ENCODE measurements at places on chromosomes 16 and 17.
A peak's percentile ranks its signal among the peaks of the same experiment; 100 is the strongest.

DNA sequence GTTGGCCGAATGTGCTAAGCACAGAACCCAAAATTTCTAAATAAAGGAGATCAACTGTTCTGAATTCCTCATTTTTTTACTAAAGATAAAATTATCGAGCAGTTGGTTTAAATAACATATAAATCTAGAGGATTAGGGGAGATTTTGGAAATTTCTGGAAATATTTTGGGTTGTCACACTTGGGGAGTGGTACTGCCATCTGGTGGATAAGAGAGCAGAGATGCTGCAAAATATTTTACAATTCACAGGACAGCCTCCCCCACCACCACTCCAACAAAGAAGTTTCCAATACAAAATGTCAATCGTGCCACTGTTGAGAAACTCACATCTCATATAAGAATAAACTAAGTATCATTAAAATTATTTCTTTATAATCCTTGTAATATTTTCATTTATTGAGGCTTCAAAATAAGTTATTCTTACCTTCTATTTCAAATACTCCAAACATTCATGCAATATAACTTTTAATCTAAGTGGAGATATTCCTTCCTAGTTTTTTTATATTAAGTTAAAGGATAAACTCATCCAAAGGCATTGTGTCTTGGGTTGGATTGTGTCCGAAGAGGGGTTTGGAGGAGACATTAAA is 17.0 kb upstream of the ABCA8 start:
- peak; percentile 11 for DNase-seq

- no peak for DNase-seq
Observed at GRCh38 chr17:19724501-19725420, 8.4 kb upstream of the SLC47A2 start.

GRCh38 chr17:245020-245419 is 63.6 kb upstream of the DOC2B start:
- DNase-seq = no peak

DNA sequence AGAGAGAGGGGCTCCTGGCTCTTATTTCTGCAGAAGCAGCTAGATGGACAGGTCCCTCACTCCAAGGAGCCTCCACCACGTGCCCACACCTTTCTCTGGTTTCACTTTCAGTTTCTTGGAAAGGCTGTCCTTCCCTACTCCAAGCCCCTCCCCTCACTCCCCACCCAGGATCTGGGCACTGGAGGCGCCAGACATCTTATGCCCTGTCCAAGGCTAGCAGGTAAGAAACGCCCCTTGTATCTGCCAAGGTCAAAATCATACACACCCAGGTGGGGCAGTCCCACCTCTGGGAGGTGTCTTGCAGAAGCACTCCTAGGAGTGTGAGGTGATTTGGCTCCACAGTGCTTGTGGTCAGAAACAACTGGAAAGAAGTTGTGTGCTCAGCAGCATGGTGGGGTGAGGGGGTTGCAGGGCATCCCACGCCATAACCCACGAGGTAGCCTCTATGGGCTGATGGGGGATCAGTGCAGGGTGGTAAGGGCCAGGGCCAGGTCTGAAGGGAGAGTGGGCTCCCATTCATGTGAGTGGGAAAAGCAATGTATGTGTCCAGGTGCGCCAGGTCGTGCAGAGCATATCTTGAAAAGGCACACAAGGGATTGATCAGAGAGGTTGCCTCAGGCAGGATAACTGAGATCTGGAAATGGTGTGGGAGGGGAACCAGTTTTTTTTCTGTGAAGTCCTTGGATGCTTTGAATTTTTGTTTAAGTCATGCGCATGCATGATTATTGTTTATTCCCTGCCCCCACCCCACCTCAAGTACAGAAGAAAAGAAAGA is 31.8 kb upstream of the PRM1 start:
- no peak for DNase-seq

DNA sequence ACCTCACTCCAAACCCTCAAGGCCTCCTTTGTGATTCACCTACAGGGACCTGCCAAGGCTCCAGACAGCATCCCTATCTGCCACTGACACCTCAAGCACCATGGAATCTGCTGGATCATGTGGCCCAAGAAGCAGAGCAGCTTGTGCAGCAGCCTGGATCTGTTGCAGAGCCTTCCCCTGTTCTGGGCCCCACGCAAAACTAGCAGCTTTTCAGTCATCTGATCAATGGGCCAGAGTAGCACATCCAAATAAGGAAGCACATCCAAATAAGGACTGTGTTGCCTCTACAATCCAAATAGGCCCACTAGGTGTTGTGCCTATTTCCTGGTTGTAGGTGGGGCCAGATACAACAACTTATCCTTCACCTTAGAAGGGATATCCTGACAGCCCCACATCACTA is 97.1 kb upstream of the GNAO1 start:
- no peak for DNase-seq

DNA sequence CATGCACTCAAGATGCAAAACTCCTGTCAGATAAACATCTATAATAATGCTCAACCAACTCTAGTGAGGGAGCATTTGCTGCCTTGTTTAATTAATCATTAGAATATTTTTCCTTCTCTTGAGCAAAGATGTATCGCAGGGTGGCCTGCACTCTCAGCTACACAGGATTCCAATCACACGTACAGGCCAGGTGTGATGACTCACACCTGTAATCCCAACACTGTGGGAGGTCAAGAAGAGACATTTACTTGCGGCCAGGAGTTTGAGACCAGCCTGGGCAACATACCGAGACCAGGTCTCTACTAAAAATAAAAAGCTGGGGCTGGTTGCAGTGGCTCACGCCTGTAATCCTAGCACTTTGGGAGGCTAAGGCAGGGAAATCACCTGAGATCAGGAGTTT is 49.1 kb downstream of the ARHGAP17 start:
- no peak for DNase-seq

- no peak for DNase-seq
Observed at GRCh38 chr17:61551255-61551742, 39.7 kb downstream of the NACA2 start.

DNA sequence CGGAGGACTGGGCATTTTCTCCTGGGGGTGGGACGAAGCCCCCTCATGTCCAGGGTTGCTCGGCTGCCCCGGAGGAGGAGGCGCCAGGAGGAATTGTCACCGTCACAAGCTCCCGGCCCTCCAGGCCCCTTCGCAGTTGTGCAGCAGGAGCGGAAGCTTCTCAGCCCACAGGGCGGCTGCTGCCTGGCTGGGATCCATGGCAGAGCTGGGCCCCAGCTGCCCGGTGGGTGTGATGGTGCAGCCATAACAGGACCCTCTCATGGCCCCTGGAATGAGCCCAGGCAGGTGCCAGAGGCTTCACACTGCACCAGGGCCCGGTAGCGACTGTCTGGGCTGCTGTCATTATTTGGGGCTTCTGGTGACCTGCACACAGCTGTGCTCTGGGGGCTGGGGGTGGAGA is 54.9 kb upstream of the GNG13 start:
- DNase-seq = no peak

- DNase-seq = no peak
Observed at GRCh38 chr16:3872216-3872895, 8.2 kb downstream of the CREBBP start.

GRCh38 chr17:83109793-83110645 is 30.6 kb downstream of the METRNL start:
- no peak for DNase-seq

DNA sequence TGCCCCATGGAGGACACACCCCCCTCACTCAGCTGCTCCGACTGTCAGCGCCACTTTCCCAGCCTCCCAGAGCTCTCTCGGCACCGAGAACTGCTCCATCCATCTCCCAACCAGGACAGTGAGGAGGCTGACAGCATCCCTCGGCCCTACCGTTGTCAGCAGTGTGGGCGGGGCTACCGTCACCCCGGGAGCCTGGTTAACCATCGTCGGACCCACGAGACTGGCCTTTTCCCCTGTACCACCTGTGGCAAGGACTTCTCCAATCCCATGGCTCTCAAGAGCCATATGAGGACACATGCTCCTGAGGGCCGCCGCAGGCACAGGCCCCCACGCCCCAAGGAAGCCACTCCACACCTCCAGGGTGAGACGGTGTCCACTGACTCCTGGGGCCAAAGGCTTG is 2.1 kb downstream of the ZNF646 start:
- no peak for DNase-seq

GRCh38 chr16:19482291-19482690 is 39.6 kb downstream of the GDE1 start:
- no peak for DNase-seq
